ENCODE measurements at places on chromosomes 3 and 15.

DNA sequence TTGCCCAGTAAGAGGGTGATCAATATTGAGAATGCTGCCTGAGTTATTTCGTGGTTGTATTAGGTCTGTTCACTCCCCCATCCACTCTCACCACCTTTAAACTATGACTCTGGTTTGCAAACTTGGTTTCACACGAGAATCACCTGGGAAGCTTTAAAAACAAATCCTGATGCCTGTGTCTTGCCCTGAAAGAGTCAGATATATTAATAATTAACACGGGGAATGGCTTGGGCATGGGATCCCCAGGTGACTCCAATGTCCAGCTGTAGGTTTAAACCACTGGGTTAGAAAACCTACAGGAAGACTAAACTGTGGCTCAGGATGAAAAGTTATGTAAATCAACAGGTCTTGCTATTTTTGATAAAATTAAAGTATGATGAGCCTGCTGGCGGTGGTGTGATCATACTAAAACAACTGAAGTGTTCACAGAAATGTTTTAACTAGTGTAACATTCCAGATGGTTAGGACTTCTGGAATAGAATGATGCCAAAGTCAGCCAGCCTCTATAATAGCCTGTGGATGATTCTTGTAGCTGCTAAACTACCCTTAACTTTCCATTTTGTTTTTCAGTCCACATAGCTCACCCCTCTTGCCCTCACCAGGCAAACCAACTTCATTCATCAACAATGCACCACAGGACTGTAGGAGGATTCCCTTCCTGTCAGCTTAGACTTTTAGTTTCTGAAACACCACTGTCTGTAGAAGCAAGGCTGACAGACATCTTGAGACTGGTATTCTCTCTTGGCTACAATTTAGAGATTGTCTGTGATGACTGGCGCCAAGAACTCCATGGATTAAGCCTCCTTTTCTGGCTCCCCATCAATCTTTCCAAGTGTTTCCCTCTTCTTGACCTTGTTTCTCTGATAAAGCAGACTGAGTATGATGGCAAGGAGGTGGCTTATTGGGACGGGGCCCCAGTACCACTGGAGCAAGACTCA is 119.1 kb upstream of the ADAMTS9 start:
- no peak for DNase-seq

DNA sequence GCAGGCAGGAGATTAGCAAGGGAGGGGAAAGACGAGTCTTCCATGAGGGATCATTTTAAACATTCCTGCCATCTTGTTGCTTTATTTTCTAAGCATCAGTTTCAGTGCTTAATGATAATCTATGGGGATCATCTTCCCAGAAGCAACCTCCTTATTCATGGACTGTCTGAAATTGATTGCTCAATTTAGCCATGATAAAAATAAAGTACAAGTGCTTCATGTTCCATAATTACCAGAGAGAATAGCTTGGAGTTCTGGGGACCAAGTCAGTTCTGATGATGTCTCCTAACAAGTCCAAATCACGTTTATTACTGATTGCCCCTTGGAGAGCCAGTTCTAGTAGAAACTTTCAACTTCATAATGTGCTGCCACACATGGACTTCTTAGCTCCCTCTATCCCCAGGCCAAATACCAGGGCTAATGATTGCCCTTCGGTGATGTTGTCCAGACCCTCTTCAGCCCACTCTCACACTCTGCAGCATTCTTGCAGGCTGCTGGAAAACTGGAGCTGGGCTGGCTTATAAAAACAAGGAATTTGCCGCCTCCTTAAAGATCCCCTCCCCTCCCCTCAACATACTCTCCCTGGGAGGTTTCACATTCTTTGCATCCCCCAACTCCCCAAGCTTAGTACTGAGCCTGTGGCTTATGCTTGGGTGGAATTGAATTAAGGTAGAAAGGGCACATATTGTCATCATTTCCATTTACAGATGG is 222.1 kb upstream of the ADAMTS9 start:
- no peak for DNase-seq

- no peak for DNase-seq
Measured at GRCh38 chr3:127549826-127550467, 40.6 kb downstream of the TPRA1 start.

GRCh38 chr3:20583648-20584047 is 397.6 kb upstream of the SGO1 start:
- no peak for DNase-seq

DNA sequence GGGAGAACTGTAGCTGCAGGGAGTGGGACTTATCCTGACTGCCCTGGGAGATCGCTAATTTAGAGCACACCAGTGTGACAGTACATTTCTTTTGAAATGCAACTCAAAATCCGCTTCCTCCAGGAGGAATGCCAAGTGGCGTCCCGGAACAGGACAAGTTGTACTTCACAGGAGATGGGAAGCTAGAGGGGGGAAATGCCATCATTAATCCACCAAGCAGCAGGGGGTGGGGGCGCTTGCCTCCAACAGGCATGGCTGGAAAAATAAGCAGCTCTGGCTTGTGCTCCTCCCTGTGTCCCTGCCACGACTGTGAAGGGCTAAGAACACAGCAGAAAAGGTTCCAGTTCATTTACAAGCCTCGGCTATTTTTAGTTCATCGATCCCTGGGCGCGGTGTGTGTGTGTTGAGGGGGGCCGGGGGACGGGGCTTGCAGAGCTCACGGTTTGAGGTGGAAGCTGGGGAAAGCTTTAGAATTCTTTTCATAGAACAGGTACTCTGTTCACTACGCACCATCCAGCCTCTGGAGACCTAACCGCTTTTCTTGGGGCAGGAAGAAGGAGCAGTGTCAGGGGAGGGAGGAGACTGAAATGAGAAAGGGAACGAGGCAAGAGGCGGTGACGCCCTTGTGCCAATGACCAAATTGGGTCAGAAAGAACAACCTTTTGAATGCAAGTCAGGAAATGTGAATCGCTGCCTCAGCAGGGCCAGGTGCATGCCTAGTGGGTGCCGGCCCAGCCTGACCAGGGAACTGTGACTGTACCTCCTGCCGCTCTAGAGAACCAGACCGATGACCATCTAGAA is 51.8 kb upstream of the DGKG start:
- DNase-seq = peak; percentile 24

All from stimulated activated naive B cell treated with anti-CD40 and anti-IgM and Interleukin-4, amounts not matched to agents 10 μg/mL and 1 μg/mL and 100 μg/mL, for 72 hours (primary cell).